ENCODE measurements at places on chromosomes 6 and 20.

DNA sequence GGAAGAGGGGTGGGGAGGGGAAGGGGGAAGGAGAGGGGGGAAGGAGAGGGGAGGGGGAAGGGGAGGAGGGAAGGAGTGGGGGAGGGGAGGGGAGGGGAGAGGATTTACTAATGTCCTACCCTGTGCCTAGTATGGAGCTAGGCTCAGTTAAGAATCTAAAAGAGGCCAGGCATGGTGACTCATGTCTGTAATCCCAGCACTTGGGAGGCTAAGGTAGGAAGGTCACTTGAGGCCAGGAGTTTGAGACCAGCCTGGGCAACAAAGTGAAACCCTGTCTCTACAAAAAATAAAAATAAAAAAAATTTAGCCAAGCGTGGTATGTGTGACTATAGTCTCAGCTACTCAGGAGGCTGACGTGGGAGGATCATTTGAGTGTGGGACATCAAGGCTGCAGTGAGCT is 13.0 kb downstream of the UBE2J1 start:
- no peak for DNase-seq

DNA sequence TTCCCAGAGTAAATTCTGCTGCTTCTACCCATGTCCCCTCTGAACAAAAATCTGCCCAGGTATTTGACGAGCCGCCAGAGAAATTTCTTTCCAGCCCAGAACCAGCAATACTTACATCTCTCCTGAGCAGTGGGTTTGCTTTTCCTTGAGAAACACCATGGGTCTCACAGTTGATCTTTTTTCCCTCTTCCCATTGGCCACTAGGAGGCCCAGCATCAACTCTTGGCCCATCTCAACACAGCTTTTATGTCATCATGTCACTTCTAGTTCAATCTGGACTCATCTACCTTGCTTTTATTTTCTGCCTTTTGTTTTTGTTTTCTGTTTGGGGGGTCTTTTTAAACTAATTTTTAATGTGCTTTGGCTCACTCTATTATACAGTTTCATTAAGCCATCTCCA is 18.8 kb downstream of the MAFB start:
- DNase-seq: no peak

DNA sequence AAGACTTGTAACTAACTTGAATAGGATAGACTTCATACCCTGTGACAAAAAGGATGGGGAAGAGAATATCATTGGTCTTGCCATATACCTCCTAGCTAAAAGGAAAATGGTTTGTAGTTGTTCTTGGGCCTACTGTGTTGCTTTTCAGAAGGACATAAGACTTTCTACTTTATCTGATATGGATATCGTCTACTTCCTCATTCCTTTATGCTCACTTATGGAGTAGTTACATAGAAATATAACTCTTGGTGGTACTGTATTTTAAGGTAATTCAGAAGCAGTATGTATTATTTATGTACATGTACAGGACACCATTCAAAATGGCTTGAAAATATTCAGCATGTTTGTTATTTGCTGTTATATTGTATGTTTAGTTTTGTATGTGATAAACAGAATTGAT is 8.0 kb downstream of the FAM217B start:
- no peak for DNase-seq

DNA sequence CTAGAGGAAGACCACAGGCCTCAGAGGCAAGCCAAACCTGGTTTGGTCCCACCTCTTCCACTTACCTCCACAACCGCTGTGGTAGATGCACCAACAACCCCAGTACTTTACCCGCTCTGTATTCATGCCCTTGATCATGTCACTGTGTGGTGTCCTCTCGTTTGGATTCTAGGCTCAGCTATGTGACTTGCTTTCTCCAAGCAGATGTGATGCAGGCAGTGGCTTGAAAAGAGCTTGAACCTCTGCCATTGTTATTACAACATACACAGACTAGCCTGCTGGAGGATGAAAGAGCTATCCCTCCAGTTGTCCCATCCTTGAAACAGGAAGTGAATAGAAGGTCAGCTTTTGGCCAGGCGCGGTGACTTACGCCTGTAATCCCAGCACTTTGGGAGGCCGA is 147.7 kb downstream of the ZNF217 start:
- no peak for DNase-seq

GRCh38 chr6:161434921-161435747 is 161.3 kb upstream of the AGPAT4 start:
- DNase-seq: peak; percentile 57

DNA sequence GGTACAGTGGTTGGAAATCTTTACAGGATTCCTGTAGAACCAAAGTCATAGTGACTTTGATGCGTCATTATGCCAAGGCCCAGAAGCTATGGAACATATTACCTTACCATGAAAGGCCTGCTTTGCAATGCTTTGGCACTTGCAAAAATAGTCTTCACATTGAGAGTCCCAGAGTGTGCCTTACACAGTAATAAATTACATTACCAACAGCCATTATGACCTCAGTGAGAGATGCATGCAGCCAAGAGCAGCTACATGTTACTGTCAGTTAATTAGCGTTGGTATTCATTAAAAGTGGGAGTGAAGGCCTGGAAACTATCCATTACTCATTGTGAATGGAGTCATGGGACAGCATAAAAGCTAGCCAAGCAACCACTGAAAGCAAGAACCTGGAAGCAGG is 39.2 kb upstream of the HDDC2 start:
- no peak for DNase-seq

GRCh38 chr20:22389836-22390542 is 194.4 kb downstream of the FOXA2 start:
- DNase-seq: no peak

DNA sequence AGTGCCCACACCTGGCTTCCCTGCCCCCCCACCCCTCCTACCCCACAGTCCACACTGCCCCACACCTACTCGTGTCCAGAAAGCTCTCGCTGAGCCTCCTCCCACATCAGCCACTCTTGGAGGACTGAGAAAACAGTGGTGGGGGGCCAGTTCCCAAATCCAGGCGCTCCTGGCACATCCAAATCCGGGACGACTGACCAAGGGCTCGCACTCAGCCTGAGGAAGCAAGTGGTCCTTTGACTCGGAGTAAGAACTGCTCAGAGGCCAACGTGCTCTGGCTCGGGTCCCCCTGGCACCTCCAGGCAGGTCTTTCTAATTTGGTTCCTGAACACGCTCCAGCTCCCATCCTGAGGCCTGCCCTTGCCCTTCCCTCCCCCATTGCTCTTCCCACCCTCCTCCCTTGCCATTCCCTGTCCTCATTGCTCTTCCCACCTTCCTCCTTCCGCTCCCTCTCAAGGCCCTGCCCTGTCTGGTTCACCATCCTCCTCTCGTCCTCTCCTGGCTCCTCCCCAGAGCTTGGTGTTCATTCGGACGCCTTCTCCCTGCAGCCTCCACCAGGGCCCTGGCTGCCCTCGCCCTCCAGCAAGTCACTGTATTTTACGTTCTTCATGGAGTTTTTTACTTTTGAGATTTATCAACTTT is 83.6 kb downstream of the THBS2 start:
- DNase-seq: no peak

- DNase-seq: peak; percentile 43
These were observed 163.1 kb downstream of the LY86 start for GRCh38 chr6:6751619-6752023.

GRCh38 chr6:105321728-105322127 is 81.2 kb downstream of the PREP start:
- DNase-seq: no peak

GRCh38 chr6:148928811-148929210 is 182.0 kb downstream of the UST start:
- no peak for DNase-seq

DNA sequence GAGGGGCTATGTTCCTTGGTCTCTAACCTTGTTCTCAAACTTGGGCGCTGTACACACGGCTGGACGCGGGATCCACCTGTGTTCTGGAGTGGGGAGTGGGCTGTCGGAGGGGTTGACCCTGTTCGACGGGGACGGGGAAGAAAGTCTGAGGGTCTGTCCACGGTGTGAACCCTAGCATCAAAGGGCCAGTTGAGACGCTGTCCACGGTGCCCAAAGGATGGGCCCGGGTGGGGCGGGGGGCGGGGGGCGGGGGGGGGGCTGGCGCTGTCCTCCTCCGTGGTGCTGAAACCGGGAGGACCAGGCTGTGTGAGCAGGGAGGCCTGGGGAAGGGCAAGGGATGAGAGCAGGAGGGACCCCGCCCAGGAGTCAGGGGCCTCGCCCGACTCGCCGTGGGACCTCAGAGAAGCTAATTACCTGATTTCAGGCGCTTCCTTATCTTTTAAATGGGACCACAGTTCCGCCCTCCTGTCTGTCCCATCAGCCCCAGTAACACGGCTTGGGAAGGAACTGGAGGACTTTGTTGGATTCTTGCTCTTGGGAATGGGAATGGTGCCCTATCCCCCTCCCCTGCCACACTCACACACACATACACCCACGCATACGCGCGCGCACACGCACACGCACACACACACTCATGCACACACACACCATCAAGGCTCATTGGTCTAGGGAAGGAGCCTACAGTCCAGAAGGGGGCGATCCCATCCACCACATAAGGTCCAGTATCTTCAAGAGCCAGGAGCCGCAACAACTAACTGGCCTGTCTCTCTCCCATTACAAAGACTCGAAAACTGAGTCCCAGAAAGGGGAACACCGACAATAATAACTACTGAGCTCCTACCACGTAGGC is 1.0 kb upstream of the VSTM2L start:
- DNase-seq: no peak

Data from pancreas (tissue), 10 donors.